ENCODE measurements at places on chromosomes 2 and 18.
A peak's percentile ranks its signal among the peaks of the same experiment; 100 is the strongest.

- DNase-seq: peak; percentile 13
Observed at GRCh38 chr2:54680397-54681041, 42.9 kb upstream of the EML6 start.

DNA sequence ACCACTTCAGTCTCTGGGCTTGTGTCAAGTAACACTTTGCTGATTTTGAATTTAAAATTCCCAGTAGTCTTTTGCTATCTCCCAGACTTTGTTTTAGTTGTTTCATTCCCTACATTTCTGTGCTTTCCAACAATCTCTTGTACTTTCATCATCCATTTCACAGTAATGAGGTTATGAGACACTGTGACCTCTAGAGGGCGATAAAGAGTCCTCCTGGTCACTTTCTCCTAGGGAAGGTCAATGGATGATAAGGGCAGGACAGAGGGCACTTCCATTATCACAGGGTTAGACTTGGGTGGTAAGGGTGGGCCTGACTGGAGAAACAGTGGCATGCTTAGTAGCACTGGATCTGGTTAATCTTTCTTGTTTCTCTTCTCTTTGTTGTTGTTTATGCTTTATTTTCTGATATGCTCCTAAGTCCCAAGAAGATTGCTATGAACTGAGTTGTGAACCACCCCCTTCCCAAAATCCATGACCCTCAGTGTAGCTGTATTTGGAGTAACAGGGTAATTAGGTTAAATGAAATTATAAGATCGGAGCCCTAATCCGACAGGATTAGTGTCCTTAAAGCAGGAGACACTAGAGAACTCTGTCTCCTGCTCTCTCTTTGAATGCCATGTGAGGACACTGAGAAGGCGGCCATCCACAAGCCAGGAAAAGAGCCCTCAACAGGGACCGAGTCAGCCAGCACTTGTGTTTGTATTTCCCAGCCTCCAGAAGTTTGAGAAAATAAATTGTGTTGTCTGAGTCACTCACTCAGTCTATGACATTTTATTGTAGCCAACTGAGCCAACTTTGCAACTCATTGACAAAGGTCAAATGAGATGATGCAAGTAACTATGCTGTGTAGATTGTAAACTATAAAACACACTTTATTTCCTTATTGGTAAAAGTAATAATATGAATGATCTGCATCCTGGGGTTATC lies 779.2 kb downstream of the CNTNAP5 start:
- DNase-seq: no peak

DNA sequence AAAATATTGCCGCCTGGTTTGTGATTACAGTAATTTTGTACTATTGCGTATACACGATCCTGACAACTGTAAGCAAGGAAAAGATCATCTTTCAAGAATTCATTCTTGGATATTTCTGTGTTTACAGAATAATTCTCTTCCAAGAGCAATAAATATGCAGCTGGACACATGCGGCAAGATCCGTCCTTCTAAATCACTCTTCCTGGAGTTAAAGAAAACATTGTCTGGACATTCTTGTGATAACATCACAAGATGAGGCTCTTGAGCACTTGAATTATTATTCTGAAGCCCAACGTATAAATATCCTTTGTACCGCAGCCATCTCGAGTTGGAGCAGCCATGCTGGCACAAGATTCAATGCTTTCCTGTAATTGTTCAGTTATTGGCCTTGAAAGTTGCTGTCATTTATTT lies 9.9 kb downstream of the FHL2 start:
- no peak for DNase-seq

DNA sequence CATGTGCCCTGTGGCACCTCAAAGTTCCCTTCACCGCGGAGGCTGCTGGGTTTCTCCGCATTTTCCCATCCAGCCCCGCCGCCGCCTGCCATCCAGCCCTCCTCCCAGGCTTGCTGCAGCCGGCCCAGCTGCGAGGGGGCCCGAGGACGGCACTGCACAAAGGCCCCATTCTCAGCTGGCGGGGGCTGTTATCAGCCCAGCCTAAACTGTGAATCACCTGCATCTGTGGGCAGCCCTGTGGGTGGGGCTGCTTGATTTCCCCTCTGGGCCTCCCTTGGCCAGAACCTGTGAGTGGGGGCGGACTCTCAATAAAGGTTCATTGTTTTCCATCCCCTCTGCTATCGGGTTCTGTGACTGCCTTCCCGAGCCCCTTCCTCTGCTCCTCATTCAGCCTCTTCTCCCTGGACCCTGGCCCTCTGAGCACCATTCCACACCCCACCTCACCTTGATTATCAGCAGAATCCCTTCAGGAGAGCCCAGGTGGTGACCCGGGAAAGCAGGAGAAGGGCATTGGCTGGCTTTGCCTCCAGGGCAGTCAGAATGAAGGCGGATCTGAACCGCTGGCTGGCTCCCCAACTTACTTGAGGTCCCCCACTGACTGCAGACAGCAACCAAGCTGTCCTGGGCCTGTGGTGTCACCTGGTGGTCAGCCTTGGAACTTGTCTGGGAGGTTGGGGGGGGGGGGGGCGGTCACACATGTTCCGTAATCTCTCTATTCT lies 204.5 kb downstream of the ZFP36L2 start:
- DNase-seq: no peak

DNA sequence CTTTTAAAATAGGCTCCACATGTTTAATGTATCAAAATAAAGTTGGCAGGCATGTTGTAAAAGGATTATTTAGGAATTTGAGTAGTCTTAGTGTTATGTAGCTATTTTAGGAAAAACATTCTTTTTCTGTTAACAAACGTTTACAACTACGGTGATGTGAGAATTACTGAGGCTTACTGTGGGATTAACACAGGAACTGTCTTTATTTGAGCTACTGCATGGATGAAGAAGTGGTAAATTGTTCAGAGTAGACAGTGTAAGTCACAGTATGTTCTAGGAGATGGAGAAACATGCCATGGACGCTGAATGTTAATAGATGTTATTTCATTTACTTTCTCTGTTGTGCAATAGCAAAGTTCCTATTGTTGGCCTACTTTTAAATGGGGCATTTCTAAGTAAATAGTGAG lies 1.6 kb downstream of the PPM1B start:
- no peak for DNase-seq

GRCh38 chr2:146615778-146616177 lies 1229.1 kb upstream of the ACVR2A start:
- no peak for DNase-seq

DNA sequence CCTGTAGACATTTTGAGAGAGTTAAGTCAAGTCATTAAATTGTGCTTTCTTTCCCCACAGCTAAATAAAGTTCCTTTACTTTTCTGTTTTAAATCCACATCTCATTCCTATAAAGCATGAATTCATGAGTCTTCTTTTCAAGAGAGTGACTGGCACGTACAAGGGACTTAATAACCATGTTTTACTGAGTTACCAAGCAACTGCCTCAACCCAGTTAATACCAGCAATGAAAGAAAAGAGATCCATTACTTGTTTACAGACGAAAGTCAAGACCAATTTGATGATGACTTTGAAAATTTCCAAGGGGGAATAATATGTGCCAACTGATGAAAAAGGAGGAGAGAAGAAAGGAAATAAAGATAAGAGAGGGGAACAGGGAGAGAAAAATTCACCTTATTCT lies 1082.5 kb upstream of the GYPC start:
- DNase-seq: no peak

DNA sequence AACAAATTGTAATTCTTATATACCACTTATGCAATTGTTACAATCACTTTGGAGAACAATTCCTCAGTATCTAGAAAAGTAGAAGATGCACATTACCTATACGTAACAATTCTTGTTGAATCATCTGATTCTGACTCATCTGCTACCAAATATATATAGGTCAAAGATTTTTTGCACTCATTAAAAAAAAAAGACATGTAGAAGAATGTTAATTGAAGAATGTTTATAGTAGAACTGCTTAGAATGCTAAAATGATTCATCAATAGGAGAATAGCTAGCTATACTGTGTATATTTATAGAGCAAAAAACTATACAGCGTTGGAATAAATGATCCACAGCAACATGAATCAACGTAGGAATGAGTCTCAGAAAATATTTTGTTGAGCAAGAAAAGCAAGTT lies 29.5 kb upstream of the STAT1 start:
- DNase-seq: no peak

GRCh38 chr2:7452110-7452876 lies 535.1 kb downstream of the RNF144A start:
- no peak for DNase-seq

DNA sequence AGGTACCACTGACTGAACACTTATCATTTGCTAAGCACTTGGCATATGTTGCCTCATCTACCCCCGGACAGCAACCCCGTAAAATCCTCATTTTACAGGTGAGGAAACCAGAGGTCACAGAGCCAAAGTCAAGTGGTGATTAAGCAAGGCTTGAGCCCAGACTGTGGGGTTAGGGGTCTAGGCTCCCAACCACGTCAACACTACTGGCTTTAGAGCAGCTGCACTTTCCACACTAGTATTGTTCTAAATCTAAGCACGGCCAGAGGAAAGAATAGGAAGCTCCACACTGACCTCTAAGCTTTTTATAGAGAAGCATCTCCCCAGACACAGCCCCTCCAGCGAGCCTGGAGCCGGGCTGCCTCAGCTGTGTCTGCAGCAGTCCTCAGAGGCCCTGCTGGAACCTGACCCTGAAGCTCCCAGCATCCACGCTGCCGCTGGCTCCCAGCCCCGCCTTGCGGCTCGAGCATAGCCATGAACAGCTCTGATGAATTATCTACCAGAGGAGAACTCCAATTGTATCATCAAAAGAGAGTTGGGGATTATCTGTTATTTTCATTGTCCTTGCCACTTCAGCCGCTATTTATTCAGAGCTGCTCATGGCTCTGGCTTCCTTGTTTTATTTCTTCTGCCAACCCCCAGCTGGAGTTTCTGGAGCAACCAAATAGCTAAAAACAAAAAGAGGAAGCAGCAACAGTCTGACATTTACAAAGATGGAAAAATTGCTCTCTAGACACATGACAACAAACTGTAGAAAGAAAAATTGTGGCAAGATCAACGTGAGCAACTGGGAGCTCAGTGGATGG lies 62.2 kb upstream of the RTN4 start:
- no peak for DNase-seq

- DNase-seq: no peak
Observed at GRCh38 chr2:60260639-60261296, 292.7 kb downstream of the BCL11A start.

DNA sequence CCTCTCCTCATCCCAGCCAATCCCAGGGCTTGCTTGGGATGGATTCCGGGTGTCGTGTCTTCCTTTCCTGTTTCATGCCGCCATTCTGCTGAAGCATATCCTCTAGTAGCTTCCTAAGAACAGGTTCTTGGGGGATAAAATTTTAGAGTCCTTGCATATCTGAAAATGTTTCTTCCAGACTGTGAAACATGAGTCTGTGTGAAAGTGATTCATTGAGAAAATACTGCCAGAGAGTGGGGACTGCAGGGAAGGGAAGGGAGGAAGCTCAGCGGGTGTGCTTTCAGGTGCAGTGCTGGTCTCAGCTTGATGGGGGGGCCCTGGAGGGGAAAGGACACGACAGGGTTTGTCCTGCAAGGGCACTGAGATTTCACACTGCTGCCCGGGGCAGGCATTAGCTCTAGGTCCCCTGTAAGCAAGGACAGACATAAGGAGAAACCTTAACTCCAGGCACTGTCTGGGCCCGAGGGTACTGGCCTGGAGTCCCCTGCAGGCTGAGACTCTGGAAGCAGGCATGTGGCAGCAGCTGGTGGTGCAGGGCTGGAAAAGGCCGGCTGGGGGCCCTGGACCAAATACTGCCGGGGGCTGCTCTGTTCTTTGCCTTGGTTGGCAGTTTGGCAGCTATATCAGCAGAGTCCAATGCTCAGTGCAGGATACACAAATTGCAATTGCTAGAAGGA lies 97.6 kb upstream of the HS6ST1 start:
- DNase-seq: no peak

DNA sequence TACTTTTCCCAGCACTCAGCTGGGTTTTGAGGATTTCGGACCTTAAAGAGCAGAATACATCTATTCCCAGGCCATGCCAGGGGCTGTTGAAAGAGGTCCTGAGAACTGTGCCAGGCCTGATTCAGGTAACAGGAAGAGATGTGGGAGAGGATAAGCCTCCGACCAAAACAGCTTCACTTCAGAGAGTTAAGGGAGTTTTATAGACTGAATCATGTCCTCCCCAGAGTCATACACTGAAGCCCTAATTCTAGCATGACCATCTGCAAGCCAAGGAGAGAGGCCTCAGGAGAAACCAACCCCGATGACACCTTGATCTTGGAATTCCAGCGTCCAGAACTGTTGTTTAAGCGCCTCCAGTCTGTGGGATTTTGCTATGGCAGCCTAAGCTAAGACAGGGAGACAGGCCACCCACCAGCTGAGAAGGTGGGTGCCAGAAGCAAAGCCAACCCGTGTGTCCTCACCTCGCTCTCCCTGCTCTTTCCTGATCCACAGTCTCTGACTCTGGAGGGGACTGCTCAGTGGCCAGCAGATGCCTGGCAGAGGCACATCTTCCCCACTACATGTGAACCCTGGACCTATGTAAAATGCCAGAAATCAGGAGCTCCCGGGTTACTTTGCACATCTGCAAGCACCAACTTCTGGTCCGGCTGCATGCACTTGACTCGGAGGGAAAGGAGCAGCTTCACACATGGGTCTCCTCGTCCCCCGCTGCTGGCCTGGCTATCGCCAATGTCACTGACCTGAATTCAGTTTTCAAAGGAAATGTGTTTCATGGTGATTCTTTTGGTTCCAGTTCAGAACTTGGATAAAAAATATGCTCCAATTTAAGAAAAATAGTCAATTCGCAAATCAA lies 116.8 kb upstream of the EPC2 start:
- DNase-seq: no peak

DNA sequence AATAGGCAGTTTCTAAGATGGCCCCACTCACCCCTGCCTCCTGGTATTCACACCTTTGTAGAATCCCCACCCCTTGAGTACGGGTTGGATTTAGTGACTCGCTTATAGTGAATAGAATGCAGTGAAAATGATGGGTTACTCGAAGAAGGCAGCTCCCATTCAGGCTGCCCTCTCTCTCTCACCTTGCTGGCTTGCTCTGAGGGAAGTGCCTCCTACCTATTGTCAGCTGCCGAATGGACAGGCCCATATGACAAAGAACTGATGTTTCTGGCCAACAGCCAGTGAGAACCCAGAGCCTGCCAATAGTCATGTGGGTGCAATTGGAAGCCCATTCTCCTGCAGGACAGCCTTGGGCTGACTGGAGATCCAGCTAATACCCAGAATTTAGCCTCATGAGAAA lies 22.1 kb upstream of the RNF103 start:
- no peak for DNase-seq

DNA sequence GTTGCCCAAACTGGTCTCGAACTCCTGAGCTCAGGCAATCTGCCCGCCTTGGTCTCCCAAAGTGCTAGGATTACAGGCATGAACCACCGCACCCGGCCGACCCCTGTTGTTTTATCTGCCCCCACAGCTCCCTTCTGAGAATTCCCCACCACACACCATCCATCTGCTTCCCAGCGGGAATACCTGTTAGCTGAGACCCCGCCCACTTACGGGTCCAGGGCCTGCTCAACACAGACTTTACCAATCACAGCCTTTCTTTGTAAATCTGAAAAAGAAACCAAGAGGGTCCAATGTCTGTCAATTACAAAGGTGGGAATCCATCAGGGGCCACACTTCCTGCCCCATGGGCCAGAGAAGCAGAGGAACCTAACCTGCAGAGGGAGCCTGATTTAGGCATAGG lies 14.2 kb upstream of the CABLES1 start:
- DNase-seq: no peak
